ENCODE measurements at places on chromosomes 6 and 20.

DNA sequence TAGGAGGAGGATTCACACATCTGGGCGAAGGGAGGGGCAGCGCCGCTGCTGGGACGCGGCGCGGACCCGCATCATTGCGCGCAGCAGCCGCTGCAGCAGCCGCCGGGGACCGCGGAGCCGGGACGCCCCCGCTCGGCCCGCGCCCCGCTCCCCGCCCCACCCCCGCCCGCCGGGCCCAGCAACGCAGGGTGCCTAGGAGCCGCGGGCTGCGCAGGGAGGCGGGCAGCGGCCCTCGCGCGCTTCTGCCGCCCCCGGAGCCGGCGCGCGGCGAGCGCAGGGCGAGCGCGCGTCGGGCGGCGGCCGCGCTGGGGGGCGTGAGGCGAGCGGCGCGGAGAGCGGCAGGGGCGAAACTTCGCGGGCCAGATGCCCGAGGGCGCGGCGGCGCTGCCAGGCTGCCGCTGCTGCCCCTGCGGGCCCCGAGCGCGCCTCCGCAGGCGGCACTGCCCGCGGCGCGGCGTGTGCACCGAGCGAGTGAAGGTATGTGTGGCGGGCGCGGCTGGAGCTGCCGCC is at the start of gene NKAIN2:
NKAIN2 (plus strand) TSS at position 362 of the 510 bp plus-strand sequence.
- peak; percentile 35 for DNase-seq

- no peak for DNase-seq
Observed at GRCh38 chr20:17465236-17465635, 65.9 kb downstream of the BFSP1 start.

GRCh38 chr6:39466631-39467030 is 144.1 kb upstream of the KCNK16 start:
- no peak for DNase-seq

- DNase-seq: peak; percentile 1
Observed at GRCh38 chr6:136365776-136366354, 76.2 kb upstream of the BCLAF1 start.

GRCh38 chr20:25252686-25253421 is 5.0 kb downstream of the PYGB start:
- no peak for DNase-seq

- DNase-seq: peak; percentile 22
Observed at GRCh38 chr6:14088600-14089192, 28.9 kb upstream of the CD83 start.

DNA sequence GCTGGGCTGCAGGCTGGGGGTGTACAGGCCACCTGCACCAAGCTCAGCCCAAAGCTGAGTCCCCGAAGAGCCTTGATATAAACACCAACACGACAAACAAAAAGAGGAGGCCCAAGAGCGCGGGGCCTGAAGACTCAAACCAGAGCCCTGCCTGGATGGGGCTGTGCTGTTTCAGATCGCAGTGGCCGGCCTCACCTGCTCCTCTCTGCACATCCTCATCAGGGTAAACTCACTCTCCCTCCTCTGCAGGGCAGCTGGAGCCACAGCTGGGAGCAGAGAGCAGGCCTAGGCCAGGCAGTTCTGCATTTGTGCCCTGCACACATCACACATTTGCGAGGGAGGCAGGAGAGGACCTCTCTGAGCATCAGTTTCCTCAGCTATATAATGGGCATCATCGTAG is 3.7 kb upstream of the RBM38 start:
- DNase-seq: no peak

DNA sequence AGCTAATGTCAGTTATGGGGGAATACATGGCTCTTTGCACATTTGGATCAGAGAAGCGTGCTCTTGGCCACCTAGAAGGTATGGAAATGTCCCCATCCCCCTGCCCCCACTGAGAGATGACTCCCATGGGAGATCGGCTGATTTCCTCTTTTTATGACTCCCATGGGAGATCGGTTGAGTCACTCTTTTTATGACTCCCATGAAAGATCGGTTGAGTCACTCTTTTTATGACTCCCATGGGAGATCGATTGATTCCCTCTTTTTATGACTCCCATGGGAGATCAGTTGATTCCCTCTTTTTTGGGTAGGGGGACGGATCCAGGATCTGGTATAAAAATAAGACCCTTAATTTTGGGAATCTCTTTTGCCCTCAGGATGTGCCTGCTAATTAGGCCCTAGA is 10.3 kb upstream of the TAAR9 start:
- DNase-seq: peak; percentile 48

DNA sequence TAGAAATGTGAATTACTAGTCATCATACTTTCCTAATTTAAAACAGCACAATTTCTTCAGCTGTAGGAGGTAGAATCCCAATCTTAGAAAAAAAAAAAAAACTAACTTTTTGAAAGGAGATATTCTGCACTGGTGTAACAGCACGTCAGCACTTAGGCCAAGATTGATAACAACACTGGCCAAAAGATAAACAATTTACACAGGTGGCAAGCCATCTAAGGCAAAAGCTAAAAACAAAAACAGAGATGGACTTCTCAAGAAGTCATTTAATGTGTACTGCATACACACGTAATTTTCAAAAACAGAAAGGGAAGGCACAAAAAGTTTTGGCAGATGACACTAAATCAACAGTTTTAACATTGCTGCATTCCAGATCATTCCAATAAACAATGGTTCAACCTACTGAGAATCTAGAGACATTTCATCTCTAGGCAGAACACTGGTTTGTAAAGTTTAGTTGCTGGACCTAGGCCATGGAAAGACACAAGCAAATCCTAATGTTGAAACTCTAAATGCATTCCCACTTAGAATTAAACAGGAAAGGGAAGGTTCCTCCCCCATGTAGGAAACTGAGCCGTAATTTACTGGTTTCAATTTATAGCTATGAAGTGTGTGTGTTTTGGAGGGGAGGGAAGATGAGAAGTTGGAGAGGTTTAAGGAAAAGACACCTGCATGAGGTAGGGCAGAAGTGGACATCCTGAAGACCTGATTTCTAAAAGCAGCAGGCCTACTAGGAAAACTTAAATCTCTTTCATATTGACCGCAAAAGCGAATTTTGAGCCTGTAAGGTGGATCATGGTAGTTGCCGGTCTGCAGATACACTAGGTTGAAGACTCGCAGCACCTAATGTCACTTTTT is 1.3 kb downstream of the GCLC start:
- no peak for DNase-seq

DNA sequence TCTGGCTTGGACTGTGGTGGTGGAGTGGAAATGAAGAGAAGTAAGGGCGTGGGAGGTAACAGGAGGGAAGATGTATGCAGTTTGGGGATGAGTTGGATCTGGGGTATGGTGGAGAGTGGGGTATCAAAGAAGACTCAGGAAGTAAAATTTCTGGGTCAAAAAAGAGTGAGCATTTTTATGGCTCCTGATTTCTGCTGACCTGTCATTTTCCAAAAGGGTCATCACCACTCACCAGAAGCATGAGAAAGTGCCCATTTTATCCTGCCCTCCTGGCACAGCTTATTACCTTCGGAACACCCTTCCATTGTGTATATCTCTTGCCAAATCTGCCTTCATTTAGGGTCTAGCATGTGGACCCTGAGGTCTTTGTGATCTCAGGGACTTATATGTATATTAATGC is 17.3 kb downstream of the TOX2 start:
- DNase-seq: no peak

DNA sequence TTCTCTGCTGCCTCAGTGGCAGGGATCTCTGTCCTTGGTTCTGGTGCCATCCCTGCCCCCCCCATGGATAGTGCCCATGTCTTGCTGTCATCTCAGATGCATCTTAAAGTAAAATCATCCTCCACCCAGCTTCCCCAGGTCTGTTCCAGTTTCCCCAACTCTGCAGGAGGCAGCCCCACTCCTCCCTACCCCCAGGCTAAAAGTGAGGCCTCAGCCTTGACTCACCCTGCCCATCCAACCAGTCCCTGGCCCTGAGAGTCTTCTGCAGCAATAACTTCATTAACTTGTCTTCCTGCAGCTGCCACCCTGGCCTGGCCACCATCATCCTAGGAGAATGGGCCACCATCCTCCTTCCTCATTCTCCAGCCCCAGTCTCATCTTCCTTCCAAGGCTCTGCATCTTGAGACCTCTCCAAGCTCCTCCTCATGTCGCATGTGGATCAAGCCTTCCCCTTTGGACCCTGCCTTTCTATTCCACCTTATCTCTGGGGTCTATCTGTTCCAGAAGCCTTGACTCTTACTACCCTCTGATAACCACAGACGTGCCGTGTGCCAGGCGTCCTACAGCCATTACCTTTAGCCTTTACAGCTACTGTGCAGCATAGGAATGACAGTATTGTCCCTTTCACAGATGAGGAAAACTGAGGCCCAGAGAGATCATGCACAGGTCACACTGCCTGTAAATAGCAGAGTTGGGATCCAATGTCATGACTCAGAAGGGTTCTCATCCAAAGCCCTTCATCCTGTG is 2.0 kb upstream of the PNPLA1 start:
- peak; percentile 83 for DNase-seq

DNA sequence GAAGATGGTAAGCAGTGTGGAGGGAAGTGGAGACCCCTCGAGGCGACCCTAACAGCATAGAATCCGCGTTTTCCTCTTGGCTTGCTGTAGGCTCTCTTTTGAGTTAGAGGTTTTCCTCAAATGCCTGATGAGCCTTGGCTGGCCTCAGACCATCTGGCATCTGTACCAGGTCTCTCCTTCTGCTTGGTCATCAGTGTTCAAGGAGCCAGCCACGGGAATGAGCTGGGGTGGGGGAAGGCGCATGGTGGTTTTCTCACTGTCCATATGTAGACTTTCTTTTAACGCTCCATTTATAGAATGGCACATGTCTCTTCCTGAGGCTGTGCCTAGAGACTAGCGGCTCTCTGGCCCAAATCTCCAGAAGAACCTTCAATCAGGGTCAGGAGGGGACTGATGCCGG is 8.1 kb upstream of the GUCA1A start:
- no peak for DNase-seq

DNA sequence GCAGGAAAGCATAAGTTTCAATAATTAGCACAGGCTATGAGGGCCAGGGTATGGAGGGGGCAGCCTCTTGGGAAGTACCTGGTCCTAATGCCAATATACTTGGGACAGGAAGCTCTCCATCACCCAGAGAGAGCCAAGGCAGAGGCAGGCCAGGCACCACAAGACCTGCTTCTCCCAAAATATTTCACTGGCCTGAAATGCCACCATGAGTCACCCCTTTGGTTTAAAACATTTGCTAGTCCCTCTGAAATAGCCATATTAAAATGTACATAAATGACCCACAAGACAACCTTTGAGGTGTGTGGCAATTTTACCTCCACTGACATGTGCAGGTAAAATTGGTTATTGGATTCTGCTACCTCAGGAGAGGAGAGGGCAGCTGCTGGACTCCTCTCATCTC is 23.4 kb upstream of the SCUBE3 start:
- no peak for DNase-seq

DNA sequence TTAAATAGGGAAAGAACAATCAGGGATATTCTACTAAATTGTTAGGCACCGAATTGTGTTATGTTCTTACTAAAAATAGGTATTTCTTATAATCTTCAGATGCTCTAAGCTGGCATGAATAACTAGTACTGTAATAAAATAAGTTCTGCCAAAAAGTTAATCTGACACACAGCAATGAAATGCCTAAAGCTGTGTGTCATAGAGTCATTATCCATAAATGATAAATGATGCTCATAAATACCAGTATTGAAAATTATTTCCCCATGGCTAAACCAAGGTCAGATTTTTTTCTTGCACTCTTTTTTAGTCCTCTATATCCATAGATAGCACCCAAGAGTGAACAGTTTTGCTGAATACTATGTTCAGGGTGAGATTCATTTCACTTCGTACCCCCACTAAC is 11.7 kb upstream of the PRIM2 start:
- DNase-seq: no peak

- DNase-seq: no peak
Observed at GRCh38 chr6:122079916-122080315, 319.5 kb upstream of the HSF2 start.

DNA sequence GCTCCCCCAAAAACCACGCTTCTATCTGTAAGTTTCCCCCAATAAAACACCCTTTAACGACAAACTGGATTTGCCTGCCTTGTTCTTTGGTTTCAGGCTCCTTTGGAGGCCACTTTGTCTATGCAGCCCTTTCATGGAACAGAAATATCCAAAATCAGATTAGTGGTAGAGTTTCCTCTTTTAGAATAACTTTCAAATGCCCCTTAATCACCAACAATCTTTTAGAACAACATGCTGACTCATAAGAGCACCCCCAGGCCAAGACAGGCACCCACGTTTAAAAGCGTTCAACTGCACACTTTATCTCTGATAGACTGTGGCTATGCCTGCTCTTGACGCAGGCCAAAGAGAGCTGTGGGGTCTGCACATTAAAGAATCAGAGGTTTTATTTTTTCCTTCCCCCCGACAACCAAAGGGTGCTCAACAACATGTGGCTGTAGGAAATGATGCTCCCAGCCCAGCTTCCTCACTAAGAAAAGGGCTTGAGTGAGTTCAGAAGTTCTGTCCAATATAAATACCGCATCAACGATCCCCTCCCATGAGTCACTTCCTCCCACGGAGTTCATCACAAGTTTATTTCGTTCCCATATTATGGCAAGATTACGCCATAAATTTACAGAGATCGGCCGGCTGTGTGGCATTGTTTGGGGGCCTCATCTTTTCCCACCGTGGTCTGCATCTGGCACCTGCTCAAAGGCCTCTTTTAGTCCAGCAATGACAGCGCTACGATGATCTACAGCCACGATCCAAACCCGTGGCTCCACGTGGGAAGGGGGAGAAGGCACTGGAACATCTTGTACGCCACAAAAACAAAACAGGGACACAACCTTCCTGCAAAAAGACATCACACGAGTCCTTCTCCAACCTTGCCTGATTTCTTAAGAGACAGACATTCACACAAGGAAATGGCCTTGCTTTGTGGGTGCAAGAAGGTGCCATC is 88.8 kb upstream of the NFATC2 start:
- peak; percentile 91 for DNase-seq

- no peak for DNase-seq
Observed at GRCh38 chr6:170446841-170447560, 106.1 kb downstream of the PSMB1 start.

DNA sequence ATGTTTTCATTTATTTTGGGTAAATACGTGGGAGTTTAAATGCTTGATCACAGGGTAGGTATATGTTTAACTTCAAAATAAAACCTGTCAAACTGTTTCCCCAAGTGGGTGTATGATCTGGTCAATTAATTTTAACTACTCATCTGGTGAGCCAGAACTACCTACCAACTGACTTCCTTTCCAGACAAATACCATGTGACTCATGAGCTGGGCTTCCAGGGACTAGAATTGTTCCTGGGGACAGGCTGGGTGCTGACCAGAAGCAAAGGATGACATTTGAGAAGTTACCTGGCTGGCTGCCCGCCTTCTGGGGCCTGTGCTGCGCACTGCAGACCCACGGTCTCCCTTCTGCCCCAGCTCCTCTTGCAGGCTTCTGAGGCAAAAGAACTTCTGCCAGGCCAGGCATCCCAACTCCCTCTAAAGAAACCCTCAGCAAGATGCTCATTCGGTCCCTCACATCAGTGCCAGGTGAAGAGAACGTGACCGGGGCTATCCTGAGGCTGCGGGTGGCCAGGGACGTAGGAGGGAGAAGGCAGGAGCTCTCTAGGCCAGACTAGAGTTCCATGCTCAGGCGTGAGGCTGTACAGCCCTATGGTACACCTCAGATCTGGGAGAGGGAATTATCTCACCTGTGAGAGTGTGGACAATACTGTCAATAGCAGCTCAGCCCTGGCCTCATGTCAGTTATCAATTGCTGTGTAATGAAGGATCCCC is 103.6 kb downstream of the JPH2 start:
- peak; percentile 46 for DNase-seq

- no peak for DNase-seq
Observed at GRCh38 chr20:32585586-32586127, 524 bp upstream of the NOL4L start.

GRCh38 chr6:28586962-28587745 is 61.5 kb downstream of the GPX5 start:
- DNase-seq: peak; percentile 93

Data from epithelial cell of esophagus (primary cell).